ENCODE measurements at places on chromosomes 12 and 14.
A peak's percentile ranks its signal among the peaks of the same experiment; 100 is the strongest.

- DNase-seq: no peak
Observed at GRCh38 chr14:91416744-91417119, 888 bp downstream of the CCDC88C start.

DNA sequence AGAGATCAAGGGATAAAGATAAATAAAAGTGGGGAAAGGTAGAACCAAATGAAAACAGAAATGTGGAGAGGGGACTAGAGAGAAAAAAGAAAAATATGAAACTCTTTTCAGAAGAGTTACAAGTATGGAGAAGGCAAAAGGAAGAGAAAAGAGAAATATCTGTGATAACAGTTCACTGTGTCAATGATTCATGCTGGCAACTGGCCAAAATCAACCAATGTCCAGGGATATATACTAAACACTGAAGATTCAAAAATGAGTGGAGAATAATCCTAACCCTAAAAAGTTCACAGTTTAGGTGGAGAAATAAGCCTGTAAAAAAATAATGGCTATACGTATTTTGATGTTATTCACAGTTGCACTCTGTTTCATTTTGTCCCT is 372.3 kb upstream of the KITLG start:
- peak; percentile 23 for DNase-seq

GRCh38 chr12:2797721-2798418 is 3.1 kb downstream of the FKBP4 start:
- no peak for DNase-seq

GRCh38 chr12:109307051-109307450 is 2.0 kb downstream of the FOXN4 start:
- DNase-seq: no peak

DNA sequence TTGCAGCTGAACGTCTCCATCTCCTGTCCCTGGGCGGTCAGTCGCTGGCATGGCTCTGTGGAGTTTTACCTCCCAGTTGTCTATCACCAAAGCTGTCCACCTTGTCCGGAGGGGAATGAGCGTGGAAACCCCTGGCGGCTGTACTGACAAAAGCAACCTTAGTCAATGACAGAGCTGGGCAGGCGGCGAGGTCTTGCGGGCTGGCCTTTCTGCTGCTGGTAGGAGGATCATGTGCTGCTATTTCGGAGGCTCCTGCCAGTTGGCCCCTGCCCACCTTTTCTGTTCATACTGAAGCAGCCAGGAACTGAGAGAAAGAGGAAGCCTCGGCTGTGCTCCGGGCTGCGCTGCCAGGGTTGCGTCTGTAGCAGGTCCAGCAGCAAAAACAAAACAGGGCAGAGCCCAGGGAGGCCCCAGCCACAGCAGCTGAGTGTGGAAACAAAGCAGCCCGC is 57.7 kb downstream of the HMGA2 start:
- no peak for DNase-seq

Data from SHP77 (cell line).